Cortex of kidney (tissue), 1 donor: ENCODE measurements at places on chromosomes 2 and 18.

GRCh38 chr18:986552-986951 is 81.9 kb downstream of the ADCYAP1 start:
- no peak for DNase-seq

DNA sequence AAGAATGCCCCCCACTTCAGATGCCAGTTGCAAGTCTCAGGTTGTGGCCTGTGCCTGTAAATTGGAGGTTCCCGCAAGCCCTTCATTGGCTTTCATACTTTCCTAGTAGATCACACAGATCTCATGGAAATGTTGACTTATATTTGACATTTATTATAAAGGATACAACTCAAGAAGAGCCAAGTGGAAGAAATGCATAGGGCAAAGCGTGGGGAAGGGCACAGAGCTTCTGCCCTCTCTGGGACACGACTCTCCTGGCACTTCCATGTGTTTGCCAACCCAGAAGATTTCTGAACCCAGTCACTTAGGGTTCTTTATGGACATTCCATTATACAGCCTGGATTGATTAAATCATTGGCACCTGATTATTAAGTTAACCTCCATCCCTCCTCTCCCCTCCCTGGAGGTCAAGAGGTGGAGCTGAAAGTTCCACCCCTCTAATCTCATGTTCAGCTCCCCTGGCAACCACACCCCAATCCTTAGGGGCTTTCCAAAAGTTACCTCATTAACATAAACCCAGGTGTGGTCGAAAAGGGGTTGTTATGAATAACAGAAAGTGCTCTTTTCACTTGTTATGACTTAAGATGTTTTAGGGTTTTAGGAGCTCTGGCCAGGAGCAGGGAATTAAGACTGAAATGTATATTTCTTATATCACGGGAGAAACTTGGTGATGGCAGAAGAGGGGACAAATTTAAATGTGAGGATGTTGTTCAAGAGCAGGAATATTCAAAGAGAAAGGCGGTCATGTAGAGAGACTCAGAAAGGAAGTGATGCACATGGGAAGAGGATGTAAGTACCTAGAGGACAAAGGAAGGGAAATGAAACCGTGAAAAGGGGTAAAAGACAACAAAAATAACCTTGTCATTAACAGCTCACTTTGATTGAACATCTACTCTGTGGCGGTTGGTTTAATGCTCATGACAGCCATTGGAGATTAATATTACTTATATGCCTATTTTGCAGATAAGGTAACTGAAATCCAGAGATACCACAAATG is 31.8 kb downstream of the SP100 start:
- no peak for DNase-seq

- DNase-seq = no peak
Measured at GRCh38 chr2:149441255-149441654, 110.9 kb downstream of the LYPD6 start.

DNA sequence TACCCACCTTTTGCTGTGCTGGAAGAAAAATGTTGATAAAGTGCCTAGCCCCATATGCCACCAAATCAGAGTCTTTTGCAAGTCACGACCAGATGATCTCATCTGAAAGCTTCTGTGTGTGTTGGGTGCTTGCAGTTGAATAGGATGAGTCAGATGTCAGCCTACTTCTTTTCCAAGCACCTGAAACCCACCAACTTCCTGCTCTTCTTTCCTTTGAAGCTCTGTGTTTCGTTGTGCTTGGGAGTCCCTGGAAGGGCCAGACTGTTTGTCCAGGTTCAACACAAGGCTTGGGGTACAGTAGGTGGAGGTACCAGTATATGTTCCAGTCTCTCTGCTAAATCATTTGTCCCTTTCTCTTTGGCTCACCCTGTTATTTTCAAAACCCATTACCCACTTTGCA is 36.8 kb upstream of the LCLAT1 start:
- DNase-seq = no peak

DNA sequence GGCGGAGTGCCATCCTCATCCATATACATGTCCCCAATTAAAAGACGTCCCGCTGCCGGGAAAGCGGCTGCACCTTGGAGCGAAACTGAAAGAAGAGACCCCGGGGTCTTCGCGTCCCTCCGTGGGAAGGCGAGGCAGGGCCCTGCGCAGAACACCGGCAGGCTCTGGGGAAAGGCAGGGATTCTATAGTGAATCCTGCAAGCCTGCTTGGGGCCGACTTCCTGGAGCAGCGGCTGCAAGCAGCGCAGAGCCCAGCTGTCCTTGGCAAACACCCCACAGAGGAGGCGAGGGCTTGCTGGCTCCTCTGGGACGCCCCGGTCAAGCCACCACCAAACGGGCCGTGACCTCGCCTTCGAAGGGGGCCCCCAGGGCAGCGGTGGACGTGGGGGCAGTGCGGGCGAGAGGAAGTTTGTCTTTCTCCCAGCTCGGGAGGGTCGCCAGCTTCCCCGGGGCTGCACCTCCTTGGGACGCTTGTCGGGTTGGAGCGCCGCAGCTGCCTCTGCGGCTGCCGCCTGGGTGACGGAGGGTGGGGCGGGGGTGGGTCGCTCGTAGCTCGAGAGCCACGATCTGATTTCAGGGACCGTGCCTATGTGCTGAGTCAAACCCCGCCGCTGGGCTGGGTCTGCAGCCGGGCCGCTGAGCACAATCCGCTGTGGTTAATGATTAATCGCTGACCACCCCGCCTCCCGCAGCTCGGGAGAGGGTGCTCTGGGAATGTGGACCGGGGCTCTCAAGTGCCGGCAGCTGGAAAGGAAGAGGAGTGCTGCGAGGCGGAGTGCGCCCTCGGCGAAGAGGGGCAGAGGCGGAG is 486 bp upstream of the GPR39 start:
- peak; percentile 68 for DNase-seq

DNA sequence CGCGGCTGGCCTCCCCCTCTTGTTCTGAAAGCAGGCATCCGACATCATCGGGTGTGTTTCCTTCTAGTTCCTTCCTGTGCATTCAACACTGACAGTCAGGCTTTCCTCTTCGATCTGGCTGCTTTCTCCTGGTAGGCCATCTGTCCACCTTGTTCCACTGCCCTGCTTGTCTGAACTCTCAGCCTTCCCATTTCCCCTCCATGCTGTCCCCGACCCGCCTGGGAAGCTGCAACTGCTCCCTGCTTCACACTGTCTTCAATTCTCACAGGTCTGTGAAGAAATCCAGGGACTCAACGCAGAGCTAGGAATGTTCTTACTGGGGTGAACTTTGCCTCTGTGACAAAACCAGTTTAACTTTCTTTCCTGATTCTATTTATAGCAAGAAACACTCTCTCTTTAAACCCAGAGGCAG is 43.0 kb downstream of the KIF3C start:
- no peak for DNase-seq

- DNase-seq = no peak
Measured at GRCh38 chr18:25735459-25735858, 355.0 kb downstream of the SS18 start.

DNA sequence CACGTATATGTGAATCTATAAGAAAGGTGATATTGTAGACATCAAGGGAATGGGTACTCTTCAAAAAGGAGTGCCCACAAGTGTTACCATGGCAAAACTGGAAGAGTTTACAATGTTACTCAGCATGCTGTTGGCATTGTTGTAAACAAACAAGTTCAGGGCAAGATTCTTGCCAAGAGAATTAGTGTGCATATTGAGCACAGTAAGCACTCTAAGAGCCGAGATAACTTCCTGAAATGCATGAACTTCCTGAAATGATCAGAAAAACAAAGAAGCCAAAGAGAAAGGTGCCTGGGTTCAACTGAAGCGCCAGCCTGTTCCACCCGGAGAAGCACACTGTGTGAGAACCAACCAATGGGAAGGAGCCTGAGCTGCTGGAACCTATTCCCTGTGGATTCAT is 101.0 kb downstream of the HS6ST1 start:
- no peak for DNase-seq

- DNase-seq = no peak
Measured at GRCh38 chr2:156719036-156719435, 282.9 kb downstream of the GPD2 start.

DNA sequence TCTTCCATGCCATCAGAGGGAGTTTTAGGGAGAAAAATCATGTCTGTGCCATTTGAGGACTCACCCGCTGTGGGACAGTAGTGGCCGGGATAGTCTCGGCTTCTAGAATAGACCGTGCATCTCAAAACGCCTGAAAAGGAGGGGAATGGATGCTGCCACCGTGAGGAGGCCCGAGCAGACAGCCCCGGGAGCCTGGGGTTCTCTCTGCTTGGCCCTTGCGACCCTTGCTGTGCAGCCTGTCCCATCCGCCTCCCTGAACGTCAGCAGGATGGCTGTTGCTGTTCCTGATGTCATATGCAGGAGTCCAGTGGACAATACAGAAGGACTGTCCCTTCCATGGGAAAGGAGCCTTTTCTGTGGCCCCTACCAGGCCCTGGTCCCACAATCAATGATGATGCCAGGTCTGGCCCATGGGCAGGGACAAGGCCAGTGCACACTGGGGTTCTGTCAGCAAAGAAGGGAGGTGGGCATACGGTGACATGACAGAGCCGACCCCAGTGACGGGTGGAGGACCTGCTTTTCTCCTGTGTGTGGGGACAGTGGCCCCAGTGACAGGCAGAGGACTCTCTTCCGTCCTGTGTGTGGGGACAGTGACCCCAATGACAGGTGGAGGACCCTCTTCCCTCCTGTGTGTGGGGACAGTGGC is 58.8 kb downstream of the ACKR3 start:
- no peak for DNase-seq

DNA sequence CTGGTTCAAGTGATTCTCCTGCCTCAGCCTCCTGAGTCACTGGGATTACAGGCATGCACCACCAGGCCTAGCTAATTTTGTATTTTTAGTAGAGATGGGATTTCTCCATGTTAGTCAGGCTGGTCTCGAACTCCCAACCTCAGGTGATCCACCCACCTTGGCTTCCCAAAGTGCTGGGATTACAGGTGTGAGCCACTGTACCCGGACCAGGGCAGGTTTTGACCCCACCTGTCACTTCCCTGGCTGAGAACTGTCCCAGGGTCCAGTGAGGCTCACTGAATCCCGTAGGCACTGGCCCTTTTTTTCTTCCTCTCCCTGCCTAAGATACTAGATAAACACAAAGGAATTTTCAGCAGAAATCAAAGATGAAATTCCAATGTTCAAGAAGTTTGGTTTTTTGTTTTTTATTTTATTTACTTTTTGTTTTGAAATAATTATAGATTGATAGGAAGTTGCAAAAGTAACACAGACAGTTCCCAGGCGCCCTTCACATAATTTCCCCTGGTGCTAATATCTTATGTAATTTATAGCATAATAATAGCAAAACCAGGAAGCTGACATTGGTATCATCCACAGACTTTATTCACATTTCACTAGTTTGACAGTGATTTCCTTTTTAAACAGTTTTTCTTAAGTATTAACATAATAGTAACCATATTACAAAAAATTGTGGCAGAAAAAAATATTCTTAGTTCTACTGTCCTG is 52.4 kb upstream of the B3GNT7 start:
- DNase-seq = no peak

DNA sequence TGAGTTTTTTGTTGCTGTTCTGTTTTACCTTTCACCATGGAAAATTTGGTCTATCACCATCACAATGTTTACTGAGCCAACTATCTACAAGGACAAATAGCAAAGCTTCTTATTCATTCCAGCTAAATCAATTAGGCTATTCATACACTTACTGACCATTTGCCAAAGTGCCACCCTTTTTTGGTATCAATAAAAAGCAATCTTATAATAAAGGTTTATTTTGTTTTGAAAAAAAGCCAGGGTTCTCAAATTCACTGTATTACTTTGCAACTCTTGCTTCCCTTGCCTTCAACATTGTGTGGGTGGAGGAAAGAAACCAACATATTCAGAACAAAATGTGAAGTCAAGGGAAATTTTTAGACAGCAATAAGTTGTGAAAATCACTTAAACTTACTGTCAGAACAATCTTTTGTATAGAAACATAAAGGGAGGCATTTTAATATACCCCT is 15.3 kb downstream of the PELI1 start:
- no peak for DNase-seq

- no peak for DNase-seq
Measured at GRCh38 chr2:222038067-222038802, 260.6 kb downstream of the PAX3 start.

- no peak for DNase-seq
Measured at GRCh38 chr18:54580202-54580729, 10.8 kb upstream of the DYNAP start.

GRCh38 chr18:3666526-3667254 is 216.7 kb downstream of the TGIF1 start:
- no peak for DNase-seq

DNA sequence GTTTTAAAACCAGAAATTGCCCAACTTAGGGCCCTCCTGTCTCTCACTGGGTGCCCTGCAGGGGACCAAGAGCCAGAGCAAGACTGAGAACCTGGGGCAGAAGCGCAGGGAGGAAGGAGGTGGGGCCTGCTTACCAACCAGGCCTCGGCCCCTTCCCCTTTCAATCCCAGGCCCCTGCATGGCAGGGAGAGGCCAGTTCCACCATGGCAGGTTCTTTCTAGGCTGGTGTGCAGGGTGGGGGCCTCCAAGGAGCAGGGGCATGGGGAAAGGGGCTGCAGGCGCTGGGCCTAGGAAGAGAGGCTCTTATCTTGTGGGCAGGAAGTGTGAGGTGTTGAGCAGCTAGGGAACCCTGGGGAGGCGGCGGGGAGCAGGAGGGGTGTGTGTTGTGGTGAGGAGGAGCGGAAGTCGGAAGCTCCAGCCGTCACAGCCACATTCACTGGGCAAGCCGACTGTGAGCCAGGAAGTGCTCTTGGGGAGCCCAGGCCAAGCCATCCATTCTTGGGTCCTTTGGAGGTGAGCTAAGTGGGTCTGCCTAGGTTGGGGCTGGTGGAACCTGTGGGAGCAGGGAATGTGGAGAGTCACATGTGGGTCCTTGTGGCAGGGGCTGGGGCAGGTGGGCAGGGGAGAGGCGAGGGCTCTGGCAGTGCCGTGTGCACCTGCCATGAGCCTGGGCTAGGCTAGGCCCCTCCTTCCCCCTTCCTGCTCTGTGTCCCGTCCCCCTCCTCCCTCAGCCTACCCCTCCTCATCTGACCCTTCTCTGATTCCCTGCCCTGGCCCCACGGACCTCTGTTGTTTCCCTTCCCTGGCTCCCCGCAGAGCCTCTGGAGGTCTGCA is at the start of gene PSD4:
PSD4 (plus strand) TSS at position 430 of the 834 bp plus-strand sequence. CDS start 8,486 bp downstream, outside the sequence.
- DNase-seq = no peak

DNA sequence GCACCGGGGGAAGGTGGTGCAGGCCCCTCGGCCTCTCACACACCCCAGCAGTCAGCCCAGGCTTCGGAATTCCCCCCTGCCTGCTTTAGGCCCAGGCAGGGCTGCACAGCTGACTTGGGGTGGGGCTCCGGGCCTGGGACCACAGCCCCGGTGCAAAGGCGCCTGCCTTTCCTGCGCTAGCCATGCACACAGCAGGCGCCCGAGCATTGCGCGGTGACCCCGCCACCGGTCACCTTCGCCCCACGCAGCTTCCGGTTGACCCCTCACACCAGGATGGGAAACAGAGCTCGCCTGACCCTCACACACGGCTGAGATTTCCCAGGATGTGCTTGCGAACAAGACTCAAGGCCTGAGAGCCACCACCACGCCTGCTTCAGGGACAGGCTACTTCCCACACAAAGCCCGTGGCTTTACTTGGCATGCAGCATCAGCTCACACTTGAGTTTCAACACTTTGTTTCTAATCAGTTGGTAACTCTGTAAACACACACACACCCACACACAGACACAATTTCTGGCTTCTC is 46.0 kb downstream of the SLC66A2 start:
- DNase-seq = no peak

- DNase-seq = no peak
Measured at GRCh38 chr2:96626553-96626942, 11.6 kb downstream of the KANSL3 start.
